ENCODE measurements at places on chromosomes 3 and 15.
A peak's percentile ranks its signal among the peaks of the same experiment; 100 is the strongest.

DNA sequence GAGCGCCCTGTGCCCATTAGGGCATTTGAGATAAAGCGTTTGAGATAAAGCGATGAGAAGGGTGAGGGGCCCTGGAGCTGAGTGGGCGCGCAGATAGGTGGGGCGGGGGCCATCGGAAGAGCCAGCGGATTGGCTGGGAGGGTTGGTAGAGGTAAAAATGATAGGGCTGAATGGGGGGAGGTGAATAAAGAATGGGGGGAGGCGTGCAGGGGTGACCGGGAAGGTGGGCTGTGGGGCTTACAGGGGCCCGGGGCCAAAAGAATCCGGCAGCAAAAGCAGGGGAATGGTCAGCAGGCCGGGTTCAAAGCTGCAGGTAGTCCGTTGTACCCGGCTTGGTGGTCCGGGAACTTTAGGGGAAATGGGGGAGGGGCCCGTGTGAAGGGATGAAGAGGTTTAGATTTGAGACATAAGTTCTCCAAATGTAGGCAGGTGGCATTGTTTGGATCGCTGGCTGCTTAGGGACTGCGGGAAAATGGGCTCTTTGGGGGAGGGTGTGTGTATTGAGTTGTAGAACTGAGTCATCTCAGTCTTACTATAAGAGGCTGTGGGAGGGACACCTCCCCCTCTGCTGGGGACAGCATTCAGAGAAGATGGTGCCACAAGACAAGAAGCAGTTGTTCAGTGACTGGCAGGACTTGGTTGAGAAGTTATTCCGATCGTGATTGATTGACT lies 610 bp downstream of the ARID3B start:
- no peak for DNase-seq

- DNase-seq = no peak
These were observed 67.9 kb downstream of the PRICKLE2 start for GRCh38 chr3:64157150-64158035.

DNA sequence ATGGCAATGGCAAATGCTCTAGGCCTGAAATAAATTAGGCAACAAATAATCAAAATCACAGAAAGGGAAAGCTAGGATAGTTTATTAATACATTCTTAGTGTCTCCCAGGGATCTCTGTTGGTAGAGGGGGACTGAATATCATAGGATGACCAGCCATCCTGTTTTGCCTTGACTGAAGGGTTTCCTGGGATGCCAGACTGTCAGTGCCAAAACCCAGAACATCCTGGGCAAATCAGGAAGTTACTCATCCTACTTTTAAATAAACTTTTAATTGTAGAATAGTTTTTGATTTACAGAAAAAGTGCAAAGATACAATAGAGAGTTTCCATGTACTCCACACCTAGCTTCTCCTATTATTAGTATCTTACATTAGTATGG lies 21.8 kb upstream of the SIAH2 start:
- no peak for DNase-seq

DNA sequence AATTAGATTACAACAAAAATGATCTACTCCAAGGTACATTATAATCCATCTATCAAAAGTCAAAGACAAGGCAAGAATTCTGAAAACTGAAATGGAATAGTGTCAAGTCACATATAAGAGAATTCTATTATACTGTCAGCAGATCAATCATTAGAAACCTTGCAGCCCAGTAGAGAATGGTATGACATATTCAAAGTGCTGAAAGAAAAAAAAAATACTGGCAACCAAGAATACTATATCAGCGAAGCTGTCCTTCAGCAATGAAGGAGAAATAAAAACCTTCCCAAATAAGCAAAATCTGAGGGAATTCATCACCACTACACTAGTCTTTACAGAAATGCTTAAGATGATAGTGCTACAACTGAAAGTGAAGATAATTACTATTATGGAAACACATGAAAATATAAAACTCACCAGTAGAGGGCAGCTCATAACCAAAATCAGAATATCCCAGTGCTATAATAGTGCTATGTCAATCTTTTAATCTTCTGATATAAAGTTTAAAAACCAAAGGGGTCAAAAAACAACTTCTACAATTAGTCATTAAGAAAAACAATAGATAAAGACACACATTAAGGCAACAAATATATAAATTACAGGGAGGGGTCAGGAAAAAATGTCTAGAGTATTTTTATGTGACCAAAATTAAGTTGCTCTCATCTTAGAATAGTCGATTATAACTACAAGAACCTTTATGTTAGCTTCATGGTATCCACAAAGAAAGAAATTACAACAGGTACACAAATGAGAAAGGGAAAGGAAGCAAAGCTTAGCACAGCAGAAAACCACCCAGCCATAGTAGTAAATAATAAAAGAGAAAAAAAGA lies 190.7 kb upstream of the CNTN6 start:
- no peak for DNase-seq

- no peak for DNase-seq
These were observed 2.8 kb downstream of the MAGI1 start for GRCh38 chr3:66035763-66036477.

GRCh38 chr3:1823867-1824266 lies 274.8 kb upstream of the CNTN4 start:
- DNase-seq = no peak

DNA sequence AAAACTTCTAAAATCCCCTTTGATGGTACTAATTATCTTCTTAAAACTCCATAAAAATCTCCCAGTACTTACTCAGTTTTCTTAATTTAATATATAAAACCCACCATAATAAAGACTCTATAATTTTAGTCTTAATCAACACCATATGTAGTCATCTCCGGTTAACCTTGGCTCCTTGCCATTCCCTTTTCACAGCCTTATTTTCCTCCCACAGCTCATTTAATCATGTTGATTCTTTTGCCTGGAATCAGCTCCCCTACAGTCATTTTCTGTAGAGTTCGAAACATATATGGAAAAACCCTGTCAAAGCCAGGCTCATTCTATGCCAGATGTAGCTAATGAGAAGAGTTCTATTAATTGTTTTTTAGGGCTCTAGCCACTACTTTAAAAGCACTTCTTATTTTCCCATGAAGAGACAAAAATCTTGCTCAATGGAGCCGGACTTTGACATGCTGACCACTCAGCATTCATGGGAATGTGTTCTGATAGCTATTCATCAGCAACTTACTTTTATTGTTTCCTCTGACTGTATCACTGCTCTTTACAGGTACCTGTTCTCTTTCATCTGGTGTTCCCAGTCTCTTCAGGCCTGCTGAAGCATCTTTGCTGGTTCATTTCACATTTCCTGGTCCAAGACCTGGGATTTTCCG lies 573.4 kb downstream of the NAALADL2 start:
- no peak for DNase-seq

GRCh38 chr3:48716508-48716981 lies 476 bp downstream of the IP6K2 start:
- no peak for DNase-seq

DNA sequence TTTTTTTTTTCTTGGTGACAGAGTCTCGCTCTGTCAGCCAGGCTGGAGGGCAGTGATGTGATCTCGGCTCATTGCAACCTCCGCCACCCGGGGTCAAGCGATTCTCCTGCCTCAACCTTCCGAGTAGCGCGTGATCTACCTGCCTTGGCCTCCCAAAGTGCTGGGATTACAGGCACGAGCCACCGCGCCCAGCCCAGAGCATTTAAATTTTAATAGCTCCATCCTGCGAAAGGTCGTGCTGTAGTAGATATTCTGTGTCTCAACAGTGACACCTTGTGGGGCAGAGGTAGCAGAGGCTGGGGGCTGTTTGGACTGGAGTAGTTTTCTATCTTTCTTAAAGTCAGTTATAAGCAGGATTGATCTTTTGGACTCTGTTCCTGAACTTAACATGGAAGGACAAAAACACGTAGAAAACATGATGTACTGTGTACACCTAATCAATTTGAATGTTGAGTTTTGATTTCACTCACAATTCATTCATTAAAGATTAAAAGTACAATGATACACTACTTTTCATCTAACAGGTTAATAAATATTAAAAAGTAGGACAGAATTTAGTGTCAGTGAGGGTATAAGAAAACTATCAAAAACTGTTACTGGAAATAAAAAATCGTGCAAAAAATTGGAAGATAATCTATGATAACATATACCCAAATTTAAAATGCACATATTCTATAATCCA lies 11.0 kb upstream of the PDCD6IP start:
- DNase-seq = peak; percentile 8

DNA sequence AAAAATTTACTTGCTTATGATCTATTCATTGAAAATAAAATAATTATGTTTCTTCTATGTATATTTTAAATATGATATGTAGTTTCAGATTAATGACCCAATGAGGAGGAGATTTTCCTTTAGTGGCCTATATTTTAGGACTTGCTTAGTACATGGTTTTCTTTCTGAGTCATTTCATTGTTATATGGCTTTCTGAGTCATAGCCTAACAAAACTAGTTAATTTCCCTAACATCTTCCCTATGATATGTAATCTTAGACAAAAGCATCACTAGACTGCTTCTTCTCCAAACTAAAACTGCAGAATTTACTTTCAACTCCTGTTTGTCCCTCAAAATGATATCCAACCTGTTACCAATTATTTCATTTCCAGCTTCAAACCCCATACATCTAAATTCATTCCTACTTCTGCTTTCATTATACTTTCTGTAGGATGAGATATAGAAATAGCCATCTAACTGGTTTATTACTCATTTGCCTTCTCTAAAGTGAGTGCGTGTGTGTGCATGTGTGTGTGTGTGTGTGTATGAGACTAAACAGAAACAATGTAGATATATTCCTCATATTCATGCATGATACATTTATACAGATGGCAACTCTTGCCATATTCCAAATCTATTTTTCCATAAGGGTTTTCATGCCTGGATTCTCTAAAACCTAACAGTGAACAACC lies 915.0 kb upstream of the GBE1 start:
- no peak for DNase-seq

- no peak for DNase-seq
These were observed 98.8 kb downstream of the ZNF621 start for GRCh38 chr3:40623567-40623966.

DNA sequence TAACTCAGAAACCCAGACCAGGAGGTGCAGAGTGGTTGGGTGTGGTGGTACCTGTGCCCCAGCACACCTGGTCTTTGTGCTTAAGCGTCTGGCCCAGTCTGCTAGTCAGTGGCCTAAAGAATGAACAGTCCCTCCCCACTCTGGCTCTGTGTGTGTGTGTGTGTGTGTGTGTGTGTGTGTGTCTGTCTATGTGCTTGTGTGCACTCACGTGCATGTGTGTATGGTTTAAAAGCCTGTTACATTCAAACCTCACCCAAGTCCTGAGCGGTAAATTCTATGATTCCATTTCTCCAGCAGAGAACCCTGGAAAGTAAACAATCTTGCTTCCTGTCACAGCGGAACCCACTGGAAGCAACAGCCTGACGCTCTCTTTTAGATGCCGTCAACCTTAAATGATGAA lies 34.2 kb downstream of the EDEM1 start:
- no peak for DNase-seq

DNA sequence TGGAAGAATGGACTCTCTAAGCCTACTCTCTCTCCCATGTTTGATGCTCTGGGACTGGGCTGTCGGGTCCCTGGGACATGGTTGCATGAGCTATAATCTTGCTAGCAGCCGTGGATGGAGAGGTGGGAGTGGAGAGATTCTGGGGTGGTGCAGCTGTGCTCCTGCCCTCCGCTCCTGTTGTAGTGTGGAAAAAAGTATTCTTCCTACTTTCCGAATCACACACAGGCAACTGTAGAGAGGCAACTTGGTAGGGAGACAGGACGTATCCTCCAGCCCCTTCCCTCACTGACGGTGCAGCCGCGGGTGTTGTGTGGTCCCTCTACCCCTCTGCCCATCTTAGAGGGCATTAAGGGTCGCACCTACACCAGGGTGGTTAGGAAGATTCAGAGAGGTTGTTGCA lies 281.4 kb upstream of the TLE3 start:
- DNase-seq = no peak

GRCh38 chr3:45275006-45275704 lies 49.1 kb upstream of the TMEM158 start:
- peak; percentile 6 for DNase-seq

DNA sequence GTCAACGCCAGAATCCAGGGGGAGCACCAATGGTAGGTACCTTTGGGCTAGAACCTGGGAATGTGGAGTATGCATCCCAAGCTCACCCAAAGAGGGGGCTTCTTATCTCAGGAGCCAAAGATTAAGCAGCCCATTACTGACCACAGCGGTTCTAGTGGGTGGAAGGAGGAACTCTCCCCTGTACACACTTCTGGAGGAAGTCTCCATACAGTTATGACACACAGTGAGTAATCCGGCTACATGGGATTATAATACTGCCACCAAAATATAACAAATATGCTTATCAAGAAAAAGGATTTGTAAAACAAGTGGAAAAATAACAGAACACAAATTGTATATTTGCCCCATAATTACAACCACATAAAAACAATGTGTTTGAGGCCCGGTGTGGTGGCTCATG lies 8.4 kb downstream of the MYO1E start:
- no peak for DNase-seq

DNA sequence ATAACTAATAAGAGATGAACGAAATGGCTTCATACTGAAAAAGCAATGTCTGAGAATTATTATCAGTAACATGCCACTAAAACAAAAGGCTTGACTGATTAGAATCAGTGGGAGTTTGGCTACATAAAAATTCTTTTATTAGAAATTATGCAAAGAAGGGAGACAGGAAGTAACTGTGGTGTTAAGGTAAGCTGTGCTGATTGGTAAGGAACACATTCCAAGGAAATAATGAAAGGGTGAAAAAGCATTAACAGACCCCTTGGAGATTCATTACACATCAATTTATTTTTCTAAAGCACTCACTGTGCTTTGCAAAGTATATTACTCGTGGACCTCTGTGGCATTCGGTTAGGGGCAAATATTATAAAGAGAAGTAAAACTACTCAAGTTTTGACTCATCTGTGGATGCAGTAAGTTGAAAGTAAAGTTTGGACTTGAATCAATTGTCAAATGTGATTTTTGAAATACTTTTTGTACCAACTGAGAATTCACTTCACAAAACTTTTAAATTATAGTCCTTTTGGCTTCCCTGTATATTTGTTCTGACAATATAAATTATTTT lies 176.1 kb upstream of the ZPLD1 start:
- DNase-seq = no peak

GRCh38 chr3:62208385-62208784 lies 165.0 kb downstream of the FEZF2 start:
- no peak for DNase-seq

- DNase-seq = no peak
These were observed 87.5 kb downstream of the LRRFIP2 start for GRCh38 chr3:37086918-37087317.

DNA sequence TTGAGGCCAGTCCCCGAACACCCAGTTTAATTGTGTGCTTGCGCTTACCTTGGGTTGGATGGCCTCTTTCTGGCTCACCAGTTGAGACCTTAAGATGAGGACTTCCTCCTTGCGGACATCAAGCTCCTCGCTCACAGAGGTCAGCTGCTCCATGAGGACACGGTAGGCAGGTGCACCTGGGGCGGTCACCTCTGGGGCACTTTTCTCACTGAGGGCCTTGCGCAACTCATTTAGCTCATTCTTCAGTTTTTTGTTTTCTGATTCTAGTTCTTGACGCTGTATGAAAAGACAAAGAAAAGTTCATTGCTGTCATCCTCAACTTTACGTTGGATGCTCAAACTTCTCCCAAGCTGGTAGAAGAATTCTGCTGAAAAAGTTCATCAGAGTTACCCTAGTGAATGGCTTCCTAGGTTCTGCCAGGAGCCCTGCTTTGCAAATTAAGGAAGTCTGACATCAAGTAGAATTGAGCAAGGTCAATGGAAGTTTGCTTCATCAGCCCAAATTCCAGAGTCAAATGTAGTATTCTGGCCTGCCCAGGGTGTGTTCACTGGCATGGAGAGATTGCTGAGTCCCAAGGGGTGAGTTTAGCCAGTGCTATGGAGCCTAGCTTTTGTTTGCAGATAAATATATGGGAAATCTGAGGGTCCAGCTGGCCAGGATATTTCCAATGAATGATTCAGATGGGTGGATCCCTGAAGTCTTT lies 55.8 kb upstream of the MYO5C start:
- DNase-seq = no peak
